CD4-positive, alpha-beta memory T cell (primary cell): ENCODE measurements at places on chromosomes 7 and 10.

- no peak overlapping the region for H3K4me3 ChIP-seq
- H3K36me3 ChIP-seq: no peaks in the 10 kb centered on the region
- H3K27ac ChIP-seq: no peak overlapping the region
- no peak for DNase-seq
- no peaks in the 10 kb centered on the region for H3K4me1 ChIP-seq
These were observed 34.5 kb upstream of the CUX1 start for GRCh38 chr7:101782896-101783295.

DNA sequence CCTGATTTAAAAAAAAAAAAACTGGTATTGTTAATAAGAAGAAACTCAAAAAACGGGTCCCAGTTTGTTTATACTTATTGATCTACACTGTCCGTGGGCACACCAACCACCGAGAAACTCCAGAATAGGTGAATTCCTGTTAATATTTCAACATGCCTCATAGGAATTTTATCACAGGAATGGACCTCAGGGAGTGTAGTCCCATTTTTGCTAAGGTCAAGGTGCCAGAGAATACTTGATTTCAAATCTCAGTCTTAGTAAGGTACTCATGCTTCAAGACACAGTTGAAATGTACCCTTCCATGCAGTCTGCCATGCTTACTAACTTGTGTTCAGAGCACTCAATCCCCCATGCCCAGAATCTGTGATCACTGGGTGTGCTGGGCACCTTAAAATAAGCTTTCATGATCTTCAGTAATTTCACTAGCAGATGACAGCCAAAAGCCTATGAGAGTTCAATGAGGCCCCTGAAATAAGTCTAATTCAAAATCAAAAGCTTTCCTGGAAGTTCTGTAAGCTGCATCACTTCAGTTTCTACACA, 385.7 kb downstream of the TNS3 start:
- H3K36me3 ChIP-seq: no peaks in the 10 kb centered on the region
- H3K27ac ChIP-seq: no peak overlapping the region
- H3K27me3 ChIP-seq: no peaks in the 10 kb centered on the region
- H3K4me1 ChIP-seq: no peaks in the 10 kb centered on the region
- no peak overlapping the region for H3K4me3 ChIP-seq

DNA sequence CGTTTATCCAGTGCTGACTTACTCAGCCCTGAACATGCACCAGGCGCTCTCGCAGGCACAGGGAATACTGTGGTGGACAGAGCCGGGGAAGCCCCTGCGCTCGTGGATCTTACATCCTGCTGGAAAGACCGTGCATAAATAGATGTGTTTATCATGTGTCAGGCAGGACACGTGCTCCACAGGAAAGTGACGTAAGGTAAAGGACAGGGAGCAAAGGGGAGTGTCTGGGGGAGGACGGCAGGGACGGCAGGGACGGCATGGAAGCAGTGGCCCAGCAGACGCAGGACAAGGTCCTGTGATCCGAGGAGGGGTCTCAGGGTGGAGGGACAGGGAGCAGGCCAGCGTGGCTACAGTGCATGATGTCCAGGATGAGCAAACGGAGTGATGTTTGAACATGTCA, 410.5 kb downstream of the PAXIP1 start:
- H3K4me1 ChIP-seq: no peaks in the 10 kb centered on the region
- DNase-seq: no peak
- no peak overlapping the region for H3K27ac ChIP-seq
- no peaks in the 10 kb centered on the region for H3K27me3 ChIP-seq
- H3K4me3 ChIP-seq: no peak overlapping the region

DNA sequence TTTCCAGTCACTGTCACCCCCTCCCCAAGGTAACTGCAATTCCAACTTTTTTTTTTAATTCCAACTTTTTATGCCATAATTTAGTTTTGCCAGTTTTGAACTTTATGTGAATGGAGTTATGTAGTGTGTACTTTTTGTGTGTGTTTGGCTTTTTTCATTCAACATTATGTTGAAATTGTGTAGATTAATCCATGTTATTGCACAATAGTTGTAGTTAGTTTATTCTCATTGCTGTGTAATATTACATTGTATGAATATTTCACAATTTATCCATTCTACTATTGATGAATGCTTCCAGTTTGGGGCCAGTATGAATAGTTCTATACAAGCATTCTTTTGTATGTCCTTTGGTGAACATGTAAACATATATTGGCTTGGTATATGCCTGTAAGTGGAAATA, 32.5 kb downstream of the MXI1 start:
- H3K4me1 ChIP-seq: peaks cover 28% of the 10 kb centered on the region
- H3K27ac ChIP-seq: no peak overlapping the region
- no peak overlapping the region for H3K4me3 ChIP-seq
- H3K36me3 ChIP-seq: peaks cover under 1% of the 10 kb centered on the region
- no peaks in the 10 kb centered on the region for H3K27me3 ChIP-seq

GRCh38 chr7:23014681-23015080, 751 bp upstream of the HYCC1 start:
- H3K27ac ChIP-seq: no peak overlapping the region
- H3K27me3 ChIP-seq: no peaks in the 10 kb centered on the region
- H3K4me1 ChIP-seq: peaks cover 49% of the 10 kb centered on the region
- no peak overlapping the region for H3K4me3 ChIP-seq
- no peak for DNase-seq
- H3K36me3 ChIP-seq: no peaks in the 10 kb centered on the region

- H3K4me3 ChIP-seq: no peak overlapping the region
- DNase-seq: no peak
- H3K27me3 ChIP-seq: no peaks in the 10 kb centered on the region
- no peaks in the 10 kb centered on the region for H3K36me3 ChIP-seq
- H3K27ac ChIP-seq: no peak overlapping the region
- peaks cover 27% of the 10 kb centered on the region for H3K4me1 ChIP-seq
These were observed 54.2 kb upstream of the OSBPL3 start for GRCh38 chr7:25034136-25034535.
